ENCODE measurements at places on chromosomes 13 and 19.

GRCh38 chr13:77811381-77811780 is 107.2 kb downstream of the EDNRB start:
- DNase-seq, result no peak

- DNase-seq, result no peak
Observed at GRCh38 chr19:17765069-17765618, 13.9 kb downstream of the FCHO1 start.

DNA sequence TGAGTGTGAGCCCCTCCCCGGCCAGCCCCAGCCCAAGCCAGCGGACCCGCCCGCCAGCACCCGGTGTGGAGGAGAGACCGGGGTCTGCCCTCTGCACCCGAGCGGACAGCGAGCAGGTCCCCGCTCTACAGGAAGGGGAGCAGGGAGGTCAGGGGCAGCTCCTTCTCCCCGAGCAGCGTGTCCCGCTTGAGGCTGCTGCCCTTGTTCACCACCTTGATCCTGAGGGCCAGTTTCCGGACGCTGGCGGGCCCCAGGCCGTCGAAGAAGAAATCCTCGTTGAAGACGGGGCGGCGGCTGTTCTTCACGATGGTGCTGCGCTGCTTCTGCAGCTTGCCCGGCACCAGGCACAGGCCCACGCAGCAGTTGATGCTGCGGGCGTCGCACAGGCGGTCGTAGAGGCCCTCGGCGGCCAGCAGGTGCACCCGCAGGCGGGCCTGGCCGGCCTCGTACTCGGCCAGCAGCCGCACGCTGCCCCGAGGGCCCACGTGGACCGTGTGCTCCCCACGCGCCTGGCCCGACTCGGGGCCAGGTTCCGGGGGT is 1.9 kb downstream of the C2CD4C start:
- DNase-seq, result no peak

DNA sequence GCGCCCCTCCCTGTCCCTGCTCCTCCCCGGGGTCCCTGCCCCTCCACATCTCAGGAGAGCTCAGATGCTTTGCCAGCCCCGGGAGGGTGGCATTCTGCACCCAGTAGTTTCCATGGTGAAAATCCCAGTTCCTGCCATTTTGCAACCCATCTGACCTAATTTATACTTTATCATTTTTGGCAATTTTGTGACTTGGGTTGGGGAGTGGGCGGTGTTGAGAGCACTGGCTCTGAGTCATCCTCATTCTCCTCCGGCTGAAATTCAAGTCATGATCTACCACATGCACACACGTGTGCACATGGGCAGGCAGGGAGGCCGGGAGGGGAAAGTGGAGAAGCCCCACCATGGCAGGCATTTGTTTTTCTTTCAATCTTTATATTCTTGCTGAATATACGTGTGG is 208.6 kb downstream of the URI1 start:
- DNase-seq, result no peak

DNA sequence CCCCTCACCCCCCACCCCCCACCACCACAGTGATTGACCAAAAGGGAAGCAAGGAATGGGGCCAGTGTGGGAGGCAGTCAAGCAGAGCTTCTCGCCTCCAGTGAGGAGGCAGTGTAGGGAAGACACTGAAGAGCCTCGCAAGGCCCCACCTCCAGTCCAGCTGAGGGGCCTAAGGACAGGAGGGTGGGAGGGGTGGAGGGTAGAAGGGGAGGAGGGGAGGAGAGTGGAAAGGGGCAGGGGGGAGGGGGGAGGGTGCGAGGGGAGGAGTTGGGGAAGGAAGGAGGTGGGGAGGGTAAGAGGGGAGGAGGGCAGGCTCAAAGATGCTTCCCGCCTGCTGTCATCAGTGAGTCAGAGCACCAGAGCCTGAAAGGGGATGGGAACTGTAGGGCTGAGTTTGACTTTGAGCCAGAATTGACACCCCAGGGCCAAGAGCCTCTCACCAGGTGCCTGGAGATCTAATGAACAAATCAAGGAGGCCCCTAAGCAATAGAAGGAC is 786.2 kb downstream of the UQCRFS1 start:
- no peak for DNase-seq

DNA sequence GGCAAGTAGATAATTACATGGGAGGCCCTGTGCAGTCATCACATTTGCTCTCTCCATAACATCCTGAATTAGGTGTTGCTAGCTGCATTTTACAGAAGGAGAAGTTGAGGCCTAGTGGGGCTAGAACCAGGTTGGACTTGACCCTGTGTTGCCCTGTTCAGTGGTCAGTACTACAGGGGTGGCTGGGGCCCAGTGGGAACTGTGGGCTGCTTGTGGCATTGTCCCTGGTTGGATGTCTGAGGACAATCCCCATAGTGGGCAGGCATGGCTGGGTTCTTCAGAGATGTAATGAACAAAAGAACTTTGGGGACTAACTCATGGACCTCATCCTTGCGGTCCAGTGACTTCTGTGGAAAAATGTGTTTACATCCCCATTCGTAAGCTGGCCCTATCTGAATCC is 38.9 kb downstream of the MTUS2 start:
- no peak for DNase-seq

- no peak for DNase-seq
Observed at GRCh38 chr13:44439452-44440024, 65.9 kb downstream of the SERP2 start.

DNA sequence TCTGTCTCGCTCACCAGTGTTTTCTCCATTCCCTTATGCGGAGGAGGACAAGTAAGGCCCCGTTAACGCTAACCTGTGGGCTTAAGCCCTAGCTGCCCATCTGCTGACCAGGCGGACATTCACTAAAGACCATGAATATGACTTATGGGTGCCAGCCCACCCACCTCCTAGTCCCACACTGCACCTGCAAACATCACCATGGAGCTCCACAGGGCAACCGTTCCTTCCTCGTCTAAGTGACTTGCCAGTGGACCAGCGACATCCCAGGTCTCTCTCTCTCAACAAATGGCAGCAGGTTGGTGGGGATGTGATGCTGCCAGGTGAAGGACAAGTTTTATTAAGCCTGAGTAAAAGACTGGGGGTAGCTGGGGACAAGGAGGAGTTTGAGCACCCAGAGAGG is 55.2 kb downstream of the CCDC70 start:
- DNase-seq, result no peak

GRCh38 chr19:2246801-2247361 is 2.2 kb upstream of the AMH start:
- DNase-seq, result no peak

GRCh38 chr19:5950741-5951140 is 27.2 kb downstream of the RANBP3 start:
- DNase-seq, result no peak

DNA sequence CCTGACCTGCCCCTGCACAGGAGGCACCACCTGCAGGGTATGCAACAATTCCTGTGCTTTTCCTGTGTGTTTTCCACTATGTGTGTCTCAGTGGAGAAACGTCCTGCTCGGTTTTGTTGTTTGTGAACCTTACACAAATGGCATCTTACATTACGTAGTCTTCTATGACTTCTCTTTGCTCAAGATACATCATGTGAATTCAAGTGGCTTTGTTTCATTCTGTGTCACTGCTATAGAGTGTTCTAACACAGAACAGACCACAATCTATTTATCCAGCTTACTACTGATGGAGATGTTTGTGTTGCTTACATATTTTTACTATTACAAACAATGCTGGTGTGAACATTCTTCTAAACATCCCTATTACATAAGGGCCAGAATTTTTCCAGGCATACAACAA is 97.7 kb downstream of the ANKRD10 start:
- no peak for DNase-seq

DNA sequence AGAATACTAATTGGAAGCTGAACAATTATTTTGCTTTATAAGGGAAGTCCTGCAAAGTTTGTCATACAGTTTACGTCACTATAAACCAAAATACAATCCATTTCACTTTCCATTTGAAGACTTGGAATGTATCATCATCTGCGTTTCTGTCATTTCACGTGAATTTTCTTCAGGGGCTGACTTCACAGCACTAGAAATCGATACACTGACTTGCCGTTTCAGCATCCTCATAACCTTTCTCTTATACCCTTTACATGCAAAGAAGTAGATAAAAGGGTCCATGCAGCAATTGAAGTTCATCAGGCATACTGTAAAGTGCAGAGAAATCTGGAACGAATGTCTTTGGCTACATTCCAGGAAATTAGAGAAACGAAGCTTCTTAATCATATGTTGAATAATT is 12.2 kb downstream of the GPR183 start:
- no peak for DNase-seq
